ENCODE measurements at places on chromosomes 5 and 9.
A peak's percentile ranks its signal among the peaks of the same experiment; 100 is the strongest.

DNA sequence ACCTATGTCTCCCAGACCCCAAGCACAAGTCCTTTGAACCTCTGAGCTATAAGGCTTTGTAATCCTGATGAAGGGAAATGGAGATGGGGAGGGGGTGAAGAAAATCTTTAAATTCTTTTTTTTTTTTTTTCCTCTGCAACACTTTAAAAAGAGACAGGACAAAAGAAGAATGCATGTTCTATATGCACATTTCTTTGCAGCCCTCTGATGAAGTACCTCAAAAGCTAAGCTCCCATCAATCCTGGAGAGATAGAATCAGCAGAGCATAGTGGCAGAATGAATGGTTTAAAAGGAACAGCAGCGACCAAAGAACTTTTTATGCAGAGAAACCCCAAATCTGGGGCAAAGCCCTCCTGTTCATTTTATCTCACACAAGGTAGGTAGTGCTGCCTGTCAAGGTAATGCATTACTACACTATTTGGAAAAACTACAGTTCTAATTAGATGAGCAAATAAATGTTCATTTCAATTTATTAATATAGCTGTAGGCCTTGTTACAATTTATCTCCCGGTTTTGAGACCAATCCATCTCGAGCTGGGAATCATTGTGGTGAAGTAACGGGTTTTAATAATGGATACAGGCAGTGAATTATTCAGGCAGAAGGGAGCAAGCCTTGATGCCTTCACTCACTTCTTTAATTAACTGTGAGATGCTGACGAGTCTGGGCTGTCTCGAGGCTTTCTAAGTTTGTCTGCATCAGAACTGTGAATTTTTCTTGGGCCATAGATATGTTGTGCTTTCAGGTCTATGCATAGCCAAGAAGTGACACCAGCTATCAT is 173.5 kb upstream of the ZNF608 start:
- DNase-seq: no peak

- no peak for DNase-seq
Observed at GRCh38 chr9:36765077-36765390, 192.3 kb downstream of the MELK start.

DNA sequence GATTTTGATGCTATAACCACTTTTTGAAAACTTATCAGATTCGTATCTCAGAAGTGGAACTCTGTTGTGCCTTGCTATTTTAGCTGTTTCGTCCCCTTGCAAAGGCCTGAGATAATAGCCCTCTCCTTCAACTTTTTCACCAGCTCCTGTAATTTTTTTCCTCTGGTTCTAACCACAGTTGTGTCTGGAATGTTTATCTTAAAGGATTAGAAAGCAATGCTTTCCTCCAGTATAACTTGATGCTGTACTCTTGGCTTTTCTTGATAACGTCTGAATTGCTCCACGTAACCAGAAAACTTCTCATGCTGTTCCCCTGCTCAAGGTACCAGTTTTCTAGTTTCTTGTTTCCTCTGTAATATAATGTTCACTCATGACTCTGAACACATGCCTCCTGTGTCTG is 209.4 kb downstream of the DTWD2 start:
- no peak for DNase-seq

GRCh38 chr9:27353166-27353473 is 56.2 kb upstream of the EQTN start:
- no peak for DNase-seq

DNA sequence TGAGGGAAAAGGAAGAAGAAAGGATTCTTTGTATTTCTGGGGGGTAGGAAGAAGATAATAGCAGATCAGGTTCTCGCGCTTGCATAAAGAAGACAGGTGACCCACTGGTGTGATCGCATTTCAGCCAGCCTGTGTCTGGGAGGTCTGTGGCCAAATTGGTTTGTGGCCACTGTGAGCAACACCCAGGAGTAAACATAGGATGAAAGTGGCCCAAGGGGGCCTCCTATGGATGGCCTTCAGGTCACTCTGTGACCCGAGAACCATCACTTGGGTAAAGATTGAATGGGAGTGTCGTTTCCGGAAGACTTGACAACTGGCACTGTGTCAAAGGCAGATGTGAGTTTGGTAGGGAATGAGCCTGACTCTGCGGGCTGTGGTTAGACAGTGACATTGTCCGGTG is 34.2 kb downstream of the RAI14 start:
- DNase-seq: no peak

GRCh38 chr5:90878081-90878480 is 319.5 kb downstream of the ADGRV1 start:
- DNase-seq: no peak

DNA sequence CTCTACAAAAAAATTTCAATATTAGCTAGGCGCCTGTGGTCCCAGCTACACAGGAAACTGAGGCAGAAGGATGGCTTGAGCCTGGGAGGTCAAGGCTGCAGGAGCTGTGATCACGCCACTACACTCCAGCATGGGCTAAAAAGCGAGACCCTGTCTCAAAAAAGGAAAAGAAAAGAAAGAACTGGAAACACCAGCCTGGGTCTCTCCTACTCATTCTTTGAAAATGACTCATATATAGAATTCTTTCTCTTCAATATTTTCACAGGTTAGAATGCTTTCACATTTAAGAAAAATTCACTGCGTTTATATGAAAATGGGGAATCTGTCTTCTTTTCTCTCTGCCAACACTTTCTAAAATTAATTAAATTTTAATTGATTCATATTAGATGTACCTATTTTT is 115.6 kb downstream of the TRPM6 start:
- no peak for DNase-seq

GRCh38 chr9:130104491-130105193 is 50.9 kb downstream of the GPR107 start:
- DNase-seq: no peak

DNA sequence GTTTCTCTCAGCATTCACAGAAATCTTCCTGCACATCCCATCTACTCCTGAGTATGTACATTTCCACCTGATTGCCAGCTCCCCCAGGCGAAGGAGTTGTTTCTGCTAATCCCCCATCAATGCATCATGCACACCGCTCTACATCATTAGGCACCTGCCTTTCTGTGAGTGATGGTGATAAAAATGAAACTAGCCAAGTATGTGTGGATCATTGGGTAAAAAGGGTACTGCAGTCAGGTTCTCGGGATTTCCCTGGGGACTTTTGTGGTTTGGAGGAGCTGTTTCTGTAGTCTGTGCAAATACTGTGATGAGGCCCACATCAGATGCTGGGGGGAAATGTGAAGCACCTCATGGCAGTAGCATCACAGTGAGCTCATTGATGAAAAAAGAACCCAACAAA is 30.4 kb downstream of the CAMK4 start:
- DNase-seq: peak; percentile 25

- no peak for DNase-seq
Observed at GRCh38 chr9:2681981-2682380, 35.3 kb upstream of the KCNV2 start.

DNA sequence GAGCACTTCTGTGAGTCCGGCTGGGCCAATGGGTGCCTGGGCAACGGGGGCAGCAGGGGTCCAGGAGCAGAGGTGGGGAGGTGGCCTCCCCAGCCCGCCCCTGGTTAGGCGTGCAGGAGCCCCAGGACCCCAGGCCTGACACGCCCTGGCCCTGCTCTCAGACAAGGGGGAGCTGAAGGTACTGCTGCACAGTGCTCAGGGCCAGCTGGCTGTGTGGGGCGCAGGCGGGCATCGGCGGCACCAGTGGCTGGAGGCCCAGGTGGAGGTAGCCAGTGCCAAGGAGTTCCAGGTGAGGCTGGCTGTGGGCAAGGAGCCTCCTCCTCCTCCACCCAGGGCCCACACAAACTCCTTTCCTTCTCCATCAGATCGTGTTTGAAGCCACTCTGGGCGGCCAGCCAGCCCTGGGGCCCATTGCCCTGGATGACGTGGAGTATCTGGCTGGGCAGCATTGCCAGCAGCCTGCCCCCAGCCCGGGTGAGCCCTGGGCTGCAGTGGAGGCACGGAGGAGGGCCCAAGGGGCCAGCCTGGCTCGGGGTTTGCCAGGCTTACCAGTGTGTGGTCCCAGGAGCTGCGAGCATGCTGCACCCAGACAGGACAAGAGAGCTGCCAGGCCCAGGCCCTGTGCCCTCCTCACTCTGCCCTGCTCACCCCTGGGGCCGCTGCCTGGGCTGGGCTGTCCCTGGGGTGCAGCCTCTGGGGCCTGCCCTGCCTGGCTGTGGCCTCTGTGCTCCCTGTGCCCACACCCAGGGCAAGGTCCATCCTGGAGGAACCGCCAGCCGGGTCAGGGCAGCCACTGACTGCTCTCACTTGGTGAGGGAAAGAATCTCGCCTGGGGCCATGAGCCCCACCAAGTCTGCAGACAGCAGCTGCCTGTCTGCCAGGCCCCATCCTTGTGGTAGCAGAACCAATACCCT is 7.0 kb downstream of the MAMDC4 start:
- no peak for DNase-seq

- DNase-seq: no peak
Observed at GRCh38 chr5:98933445-98934072, 4.8 kb upstream of the CHD1 start.

- no peak for DNase-seq
Observed at GRCh38 chr5:132497488-132497997, 7.0 kb upstream of the IRF1 start.

DNA sequence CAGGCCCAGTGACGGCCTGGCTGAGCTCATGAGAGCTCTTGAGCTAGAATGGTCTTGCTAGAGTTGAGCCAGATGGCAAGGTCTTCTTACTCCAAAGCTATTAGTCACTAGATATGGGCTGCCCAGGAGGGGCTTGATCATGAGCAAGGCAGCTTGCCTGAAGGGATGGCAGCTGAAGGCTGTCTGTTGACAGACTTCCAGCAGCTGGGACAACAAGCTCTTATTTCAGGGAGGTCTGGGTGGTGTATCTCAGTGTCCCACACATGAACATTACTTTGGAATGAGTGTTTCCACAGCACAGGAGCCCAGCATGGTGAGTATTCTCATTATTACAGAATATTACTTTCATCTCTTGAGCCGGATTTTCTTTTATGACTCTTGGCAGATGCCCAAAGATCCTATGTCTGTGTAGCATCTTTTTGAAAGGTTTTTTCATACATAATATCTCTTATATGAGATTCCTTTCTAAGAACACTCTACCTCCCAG is 414.1 kb downstream of the ARHGEF28 start:
- DNase-seq: no peak

DNA sequence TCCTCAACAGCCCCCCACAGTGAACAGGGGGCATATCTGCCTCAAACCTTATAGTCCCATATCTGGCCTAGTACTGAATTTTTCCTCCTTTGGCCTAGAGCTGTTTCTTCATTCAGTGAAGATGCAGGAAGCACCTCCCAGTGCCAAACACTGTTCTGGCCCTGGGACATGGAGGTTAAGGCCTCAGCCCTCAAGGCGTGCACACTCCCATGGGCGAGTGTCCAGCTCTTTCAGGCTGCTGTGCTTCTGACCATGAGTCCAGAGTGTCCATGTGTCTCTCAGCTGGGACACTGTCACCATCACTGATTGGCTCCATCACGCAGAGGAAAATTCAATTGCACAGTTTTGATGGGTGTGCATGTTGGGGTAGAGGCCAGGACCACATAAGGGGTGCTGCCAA is 151.5 kb downstream of the PAX5 start:
- no peak for DNase-seq

DNA sequence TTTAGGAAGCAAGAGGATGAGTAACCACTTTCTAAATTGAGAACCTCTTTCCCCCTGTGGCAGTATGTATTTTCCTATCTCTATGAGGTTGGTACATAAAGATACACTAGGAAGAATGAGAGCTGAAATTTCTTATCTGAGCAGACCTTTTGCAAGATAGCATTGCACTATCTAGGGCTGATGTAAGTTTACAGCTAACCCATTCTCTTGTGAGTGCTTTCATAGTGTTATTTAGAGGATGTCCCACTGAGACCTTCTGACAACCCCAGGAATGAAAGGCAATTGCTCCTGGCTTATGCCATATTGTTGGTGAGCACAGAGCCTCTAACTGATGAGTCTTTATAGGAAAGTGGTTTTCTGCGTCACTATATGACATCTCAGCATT is 1209.3 kb upstream of the CDH6 start:
- DNase-seq: no peak

DNA sequence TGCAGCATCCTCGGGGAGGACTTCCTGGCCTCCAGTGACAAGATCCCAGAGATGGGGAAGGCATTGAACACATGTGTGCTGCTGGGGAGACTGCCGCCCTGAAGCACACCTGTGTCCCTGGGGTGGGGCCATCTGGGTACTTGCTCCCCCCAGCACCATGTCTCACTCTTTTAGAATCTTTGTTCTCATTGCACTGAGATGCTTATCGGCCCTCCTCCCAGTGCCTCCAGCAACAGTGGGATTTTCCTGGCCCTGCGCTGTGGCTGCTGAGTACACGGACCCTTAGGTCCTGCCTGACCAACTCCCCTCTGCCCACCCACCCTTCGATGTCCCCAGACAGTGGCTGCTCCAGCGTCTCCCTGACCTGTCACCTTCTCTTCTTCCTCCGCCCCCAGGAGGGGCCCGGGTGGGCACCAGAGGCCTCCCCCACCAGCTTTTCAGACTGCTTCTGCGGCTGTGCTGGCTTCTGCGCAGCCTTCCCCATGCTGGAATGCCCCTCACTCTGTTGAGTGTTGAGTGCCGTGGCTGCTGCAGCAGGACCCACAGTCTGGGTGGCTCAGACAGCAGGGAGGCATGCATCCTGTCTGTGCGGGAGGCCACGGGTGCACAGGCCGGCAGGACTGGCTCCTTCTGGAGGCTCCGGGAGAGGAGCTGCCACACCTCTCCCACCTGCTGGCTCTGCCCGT is 145.9 kb upstream of the IRX2 start:
- no peak for DNase-seq

DNA sequence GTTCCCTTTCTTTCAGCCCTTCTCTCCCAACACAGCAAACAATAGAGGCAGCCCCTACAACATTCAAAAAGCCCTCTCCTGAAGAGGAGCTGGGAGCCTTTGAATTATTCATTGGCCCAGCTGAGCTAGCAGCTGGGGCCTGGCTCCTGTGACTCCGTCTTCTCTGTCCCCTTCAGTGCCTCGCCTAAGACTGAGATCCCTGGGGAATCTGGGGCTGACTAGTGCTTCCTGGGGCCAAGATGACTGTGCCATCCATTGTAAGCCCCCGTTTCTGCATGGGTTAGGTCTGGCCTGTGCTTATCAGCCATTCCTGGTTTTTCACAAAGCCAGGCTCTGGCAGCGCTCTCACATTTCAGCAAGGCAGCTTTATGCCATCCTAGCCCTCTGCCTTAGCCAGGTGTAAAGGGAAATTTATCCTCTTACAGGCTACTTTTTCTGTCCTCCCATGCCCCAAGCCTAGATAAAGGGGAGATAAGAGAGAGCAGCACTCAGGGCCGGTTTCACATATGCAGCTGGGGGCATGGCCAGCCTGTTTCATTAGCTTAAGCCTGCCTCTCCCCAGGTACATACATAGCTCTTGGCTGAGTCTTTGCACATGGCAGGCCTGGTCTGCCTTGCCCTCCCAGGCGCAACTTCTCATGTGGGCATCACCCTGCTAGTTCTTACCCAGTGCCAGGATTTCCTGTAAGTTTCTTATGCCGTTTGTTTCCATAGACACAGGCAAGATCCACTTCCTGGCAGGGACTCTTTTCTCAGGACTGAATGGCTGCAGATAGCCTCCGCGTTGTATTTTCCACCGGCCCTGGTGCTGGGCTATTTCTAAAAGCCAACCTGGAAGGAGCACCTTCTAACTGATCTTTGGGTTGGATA is 15.8 kb downstream of the PTPA start:
- DNase-seq: no peak

GRCh38 chr9:96183751-96184150 is 118.2 kb downstream of the HSD17B3 start:
- no peak for DNase-seq

All from NCI-H1436 treated with DMSO at 0.1 percent for 48 hours (cell line).